Liver (tissue), 10 donors: ENCODE measurements at places on chromosomes 5 and 9. TPM values are rescaled to one million over a fixed set of nuclear protein-coding genes. Genes with fewer than 3 reads are reported as not detected.
A peak's percentile ranks its signal among the peaks of the same experiment; 100 is the strongest.

- H3K27ac ChIP-seq: no peak overlapping the region
- DNase-seq: no peak
- no peaks in the 10 kb centered on the region for H3K27me3 ChIP-seq
- no peaks in the 10 kb centered on the region for H3K4me1 ChIP-seq
- H3K4me3 ChIP-seq: no peak overlapping the region
These were observed 631.1 kb downstream of the ACTL7B start for GRCh38 chr9:108224716-108225115.

- H3K27me3 ChIP-seq: no peaks in the 10 kb centered on the region
These were observed 577.7 kb downstream of the EBF1 start for GRCh38 chr5:158521995-158522394.

GRCh38 chr5:72379936-72380335 lies 59.8 kb downstream of the PTCD2 start:
- no peak for DNase-seq
- no peak overlapping the region for H3K4me3 ChIP-seq
- no peaks in the 10 kb centered on the region for H3K4me1 ChIP-seq
- no peaks in the 10 kb centered on the region for H3K27me3 ChIP-seq

GRCh38 chr9:98532147-98532546 lies 176.6 kb downstream of the GABBR2 start:
- DNase-seq: no peak
- no peak overlapping the region for H3K27ac ChIP-seq
- H3K4me1 ChIP-seq: no peaks in the 10 kb centered on the region

DNA sequence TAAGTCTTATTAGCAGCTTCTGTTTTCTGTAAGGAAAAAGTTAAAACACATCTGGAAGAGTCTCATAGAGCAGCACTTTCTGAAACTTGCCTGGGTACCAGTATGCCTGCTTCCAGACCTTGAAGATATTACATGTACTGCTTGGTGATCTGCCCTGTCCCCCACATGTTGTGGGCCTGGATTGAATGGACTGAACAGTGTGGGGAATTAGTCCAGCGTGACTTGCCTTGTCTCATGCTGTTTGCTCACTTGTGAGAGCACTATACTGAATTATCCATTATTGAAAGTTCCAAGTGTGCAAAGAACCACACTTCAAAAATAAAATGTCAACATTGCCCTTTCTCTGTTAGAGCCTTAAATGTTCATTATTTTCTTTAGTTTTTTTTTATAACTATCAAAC lies 8.9 kb downstream of the CTNNA1 start:
- H3K27ac ChIP-seq: no peak overlapping the region
- peaks cover 17% of the 10 kb centered on the region for H3K4me1 ChIP-seq
- peaks cover 3% of the 10 kb centered on the region for H3K36me3 ChIP-seq

DNA sequence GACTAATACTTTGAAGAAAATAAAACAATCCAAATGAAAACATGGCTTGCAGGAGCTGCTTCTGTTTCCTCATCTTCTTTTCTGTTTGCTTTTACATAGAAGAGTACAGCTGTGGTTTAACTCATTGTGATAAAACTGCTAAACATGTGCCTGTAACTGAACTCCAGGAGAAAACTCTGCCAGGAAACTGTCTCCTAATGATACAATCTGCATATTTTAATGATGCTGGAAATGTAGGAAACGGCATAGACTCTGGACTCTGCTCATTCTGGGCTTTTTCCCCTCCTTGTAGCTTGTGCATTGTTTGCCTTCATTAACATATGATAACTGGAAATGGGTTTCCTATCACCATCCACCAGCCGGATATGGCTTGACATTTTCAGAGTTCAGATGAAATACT lies 813.3 kb upstream of the WWC1 start:
- no peak overlapping the region for H3K4me3 ChIP-seq
- H3K4me1 ChIP-seq: no peaks in the 10 kb centered on the region
- no peak overlapping the region for H3K27ac ChIP-seq
- DNase-seq: no peak
- H3K36me3 ChIP-seq: no peaks in the 10 kb centered on the region

DNA sequence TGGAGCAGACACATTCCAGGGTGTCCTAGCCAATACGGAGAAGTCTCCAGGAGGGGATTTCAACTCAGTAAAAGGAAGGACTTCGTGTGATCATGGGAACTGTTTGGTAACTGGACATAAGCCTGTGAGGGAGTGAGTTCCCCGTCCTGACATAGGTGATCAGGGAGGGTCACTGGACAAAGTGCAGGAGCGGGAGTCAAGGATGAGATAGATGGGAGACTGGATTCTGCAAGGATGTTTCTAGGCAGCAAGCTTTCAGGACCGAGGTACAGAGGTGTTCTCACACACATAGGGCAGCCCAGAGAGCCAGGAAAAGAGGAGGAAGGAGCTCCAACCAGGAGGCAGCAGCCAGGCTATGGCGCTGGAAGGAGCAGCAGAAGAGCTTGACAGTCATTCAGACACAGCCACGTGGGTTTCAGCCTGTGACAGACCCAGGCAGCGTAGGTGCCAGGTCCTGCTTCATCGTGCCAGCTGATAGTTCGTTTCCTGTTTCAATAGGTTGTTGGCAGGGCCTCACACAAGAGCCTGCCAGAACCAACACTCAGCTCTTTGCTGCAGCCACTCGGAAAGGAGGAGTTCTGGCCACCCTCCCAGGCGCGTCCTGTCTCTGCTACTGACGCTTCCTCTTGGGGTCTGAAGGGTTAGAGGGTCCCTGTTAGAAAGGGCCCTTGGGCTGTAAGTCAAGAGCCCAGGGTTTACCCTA lies 84.1 kb downstream of the AMBP start:
- peaks cover 42% of the 10 kb centered on the region for H3K4me1 ChIP-seq
- no peaks in the 10 kb centered on the region for H3K36me3 ChIP-seq
- DNase-seq: no peak
- H3K27ac ChIP-seq: peak overlapping the region; percentile 88
- no peak overlapping the region for H3K4me3 ChIP-seq
- no peaks in the 10 kb centered on the region for H3K27me3 ChIP-seq

DNA sequence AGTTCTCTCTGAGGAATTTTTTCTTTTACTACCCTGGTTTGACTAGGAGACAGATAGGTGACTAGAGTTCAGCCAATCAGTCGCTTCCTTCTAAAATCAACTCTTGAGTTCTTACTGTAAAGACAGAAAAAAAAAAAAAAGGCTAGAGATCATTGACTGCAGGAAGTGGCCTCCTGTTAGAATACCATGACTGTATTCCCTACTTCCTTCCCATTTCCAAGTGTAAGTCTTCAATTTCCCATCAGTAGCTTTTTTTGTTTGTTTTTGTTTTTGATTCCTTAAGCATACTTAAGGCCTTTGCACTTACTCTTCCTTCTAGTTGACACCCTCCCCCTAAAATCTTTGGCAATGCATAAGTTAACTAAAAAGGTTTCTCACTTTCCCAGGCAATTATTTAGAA lies 154.3 kb downstream of the HMHB1 start:
- H3K4me1 ChIP-seq: no peaks in the 10 kb centered on the region
- no peak overlapping the region for H3K27ac ChIP-seq
- no peak for DNase-seq
- H3K27me3 ChIP-seq: no peaks in the 10 kb centered on the region
- no peaks in the 10 kb centered on the region for H3K36me3 ChIP-seq

GRCh38 chr5:1704266-1704665 lies 95.4 kb downstream of the MRPL36 start:
- H3K4me3 ChIP-seq: no peak overlapping the region
- no peak overlapping the region for H3K27ac ChIP-seq
- no peak for DNase-seq
- H3K27me3 ChIP-seq: peaks cover 3% of the 10 kb centered on the region
- H3K4me1 ChIP-seq: no peaks in the 10 kb centered on the region
- no peaks in the 10 kb centered on the region for H3K36me3 ChIP-seq

DNA sequence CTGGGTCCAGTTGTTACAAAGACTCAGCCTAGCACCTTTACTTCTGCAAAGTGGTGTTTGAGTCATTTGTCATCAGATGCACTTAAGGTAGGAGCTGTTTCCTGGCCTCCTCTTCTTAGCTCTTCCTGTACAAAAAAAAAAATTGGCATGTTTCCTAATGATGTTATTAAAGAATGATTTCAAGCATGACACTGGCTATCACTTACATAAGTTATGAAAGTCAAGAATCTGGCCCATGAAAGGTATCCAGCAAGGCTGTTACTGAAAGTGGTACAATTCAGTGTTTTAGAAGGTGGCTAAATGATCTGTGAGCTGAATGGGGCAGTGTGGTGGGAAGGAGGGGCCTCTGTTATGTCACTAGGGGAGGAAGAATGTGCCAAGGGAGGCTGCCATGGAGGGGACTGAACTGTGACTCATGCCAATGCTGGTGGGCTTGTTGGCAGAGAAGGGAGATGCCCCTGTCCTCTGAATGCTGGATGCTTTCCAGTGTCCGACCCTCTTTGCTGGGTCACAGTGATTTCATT lies 175.1 kb upstream of the MAP1B start:
- H3K36me3 ChIP-seq: no peaks in the 10 kb centered on the region
- no peak for DNase-seq
- no peak overlapping the region for H3K4me3 ChIP-seq
- H3K27ac ChIP-seq: peak overlapping the region; percentile 56

Gene MELK
- 0.08 TPM for total RNA-seq

Gene RASGEF1C
- not detected for total RNA-seq

Gene CCDC183
- 0.75 TPM for total RNA-seq

Gene ARID3C
- total RNA-seq: 2.2 TPM

Gene UNC5A
- total RNA-seq: under 0.01 TPM
